Heart right ventricle (tissue), 16 donors: ENCODE measurements at places on chromosomes 2 and 18. TPM values are rescaled to one million over a fixed set of nuclear protein-coding genes. Genes with fewer than 3 reads are reported as not detected.

GRCh38 chr2:234345921-234346320 lies 151.0 kb downstream of the ARL4C start:
- no peak overlapping the region for H3K4me3 ChIP-seq
- H3K27me3 ChIP-seq: no peaks in the 10 kb centered on the region
- no peaks in the 10 kb centered on the region for H3K36me3 ChIP-seq

- H3K36me3 ChIP-seq: no peaks in the 10 kb centered on the region
- no peak overlapping the region for H3K27ac ChIP-seq
- H3K4me3 ChIP-seq: no peak overlapping the region
These were observed 222.2 kb downstream of the LTBP1 start for GRCh38 chr2:33168922-33169321.

GRCh38 chr2:167986223-167986622 lies 261.2 kb downstream of the STK39 start:
- peaks cover 9% of the 10 kb centered on the region for H3K4me1 ChIP-seq
- no peak for DNase-seq
- H3K27ac ChIP-seq: no peak overlapping the region
- no peak overlapping the region for H3K4me3 ChIP-seq

- no peaks in the 10 kb centered on the region for H3K36me3 ChIP-seq
- H3K27me3 ChIP-seq: no peaks in the 10 kb centered on the region
- H3K27ac ChIP-seq: no peak overlapping the region
- H3K4me1 ChIP-seq: no peaks in the 10 kb centered on the region
- H3K4me3 ChIP-seq: no peak overlapping the region
These were observed 149.3 kb downstream of the VWC2L start for GRCh38 chr2:214560176-214560575.

- H3K27ac ChIP-seq: no peak overlapping the region
- H3K4me3 ChIP-seq: no peak overlapping the region
- no peaks in the 10 kb centered on the region for H3K36me3 ChIP-seq
- no peaks in the 10 kb centered on the region for H3K27me3 ChIP-seq
These were observed 530.1 kb downstream of the SOX11 start for GRCh38 chr2:6222296-6222695.

DNA sequence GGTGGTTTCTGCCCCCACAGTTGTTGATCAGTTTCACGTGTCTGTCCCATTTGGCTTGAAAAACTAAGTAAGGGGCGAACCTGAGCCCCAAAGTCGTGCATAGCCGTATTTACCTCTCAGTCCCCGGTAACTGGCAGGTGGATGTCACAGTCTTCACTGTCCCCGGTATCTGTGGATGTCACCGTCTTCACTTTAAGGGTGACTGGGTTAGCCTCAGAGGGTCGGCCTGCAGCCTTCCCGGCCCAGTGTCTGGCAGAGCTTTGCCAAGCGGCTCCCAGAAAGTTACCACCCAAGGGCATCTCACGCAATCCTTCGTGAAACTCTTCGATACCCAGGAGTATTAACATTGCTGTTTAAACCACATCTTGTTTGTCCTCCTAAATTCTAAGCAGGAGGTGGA lies 125.3 kb upstream of the CTDP1 start:
- no peak overlapping the region for H3K4me3 ChIP-seq
- no peaks in the 10 kb centered on the region for H3K4me1 ChIP-seq
- no peak overlapping the region for H3K27ac ChIP-seq
- H3K27me3 ChIP-seq: no peaks in the 10 kb centered on the region

DNA sequence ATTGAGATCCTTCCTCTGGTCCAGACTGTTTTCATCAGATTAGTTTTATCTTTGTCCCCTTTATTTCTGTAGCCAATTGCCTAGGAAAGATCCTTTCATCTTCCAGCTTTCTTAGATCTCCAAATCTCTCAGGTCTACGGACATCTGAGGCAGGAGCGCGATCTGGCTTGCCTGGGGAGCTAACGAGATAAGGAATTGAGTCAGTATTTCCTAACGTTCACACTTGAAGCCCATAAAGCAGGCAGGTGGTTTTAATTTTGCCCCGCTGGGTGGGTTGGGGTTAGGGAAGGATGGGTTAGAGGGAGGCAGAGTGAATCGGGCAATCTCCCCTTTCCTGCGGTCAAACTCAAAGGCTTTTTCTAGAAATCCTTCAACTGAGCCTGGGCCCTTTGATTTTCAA lies 727 bp upstream of the TTLL4 start:
- H3K4me1 ChIP-seq: no peaks in the 10 kb centered on the region
- H3K27me3 ChIP-seq: no peaks in the 10 kb centered on the region
- DNase-seq: no peak
- no peaks in the 10 kb centered on the region for H3K36me3 ChIP-seq
- H3K27ac ChIP-seq: no peak overlapping the region
- no peak overlapping the region for H3K4me3 ChIP-seq

- no peak overlapping the region for H3K27ac ChIP-seq
- DNase-seq: no peak
- no peaks in the 10 kb centered on the region for H3K36me3 ChIP-seq
- no peak overlapping the region for H3K4me3 ChIP-seq
These were observed 25.0 kb upstream of the DNAH6 start for GRCh38 chr2:84491256-84491655.

The RFTN2 gene
- total RNA-seq: 8.4 TPM

The GAL3ST2 gene
- total RNA-seq: not detected

The PDE11A gene
- 6.4 TPM for total RNA-seq

The CCDC150 gene
- 1.1 TPM for total RNA-seq
